Adipocyte (in vitro differentiated cells): ENCODE measurements at places on chromosomes 2 and 18.

GRCh38 chr2:48479915-48480314 lies 50.0 kb upstream of the STON1 start:
- no peak for DNase-seq

GRCh38 chr2:240833724-240834285 lies 13.8 kb upstream of the KIF1A start:
- DNase-seq: no peak

DNA sequence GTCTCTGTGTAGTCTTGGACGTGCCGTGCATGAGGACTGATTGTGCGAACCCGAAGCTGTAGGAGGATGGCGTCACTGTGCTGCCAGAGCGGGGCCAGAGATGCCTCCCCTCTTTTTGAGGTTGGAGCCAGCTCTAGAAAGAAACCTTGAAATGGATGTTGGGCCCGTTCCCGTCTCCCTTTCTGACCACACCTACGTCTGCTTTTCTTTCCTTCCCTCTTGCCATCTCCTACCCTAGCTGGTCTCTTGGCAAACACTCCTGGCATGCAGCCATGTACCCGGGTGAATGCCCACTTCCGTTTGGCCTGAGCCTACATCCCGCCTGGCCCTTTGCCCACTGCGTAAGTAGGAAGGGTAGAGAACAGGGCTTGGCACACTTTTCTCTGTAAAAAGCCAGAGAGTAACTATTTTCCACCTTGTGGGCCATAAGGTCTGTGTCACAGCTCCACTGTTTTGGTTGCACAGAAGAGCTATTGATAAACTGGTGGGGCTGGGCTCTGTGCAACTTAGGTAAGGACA lies 37.4 kb downstream of the SH3BP4 start:
- no peak for DNase-seq

DNA sequence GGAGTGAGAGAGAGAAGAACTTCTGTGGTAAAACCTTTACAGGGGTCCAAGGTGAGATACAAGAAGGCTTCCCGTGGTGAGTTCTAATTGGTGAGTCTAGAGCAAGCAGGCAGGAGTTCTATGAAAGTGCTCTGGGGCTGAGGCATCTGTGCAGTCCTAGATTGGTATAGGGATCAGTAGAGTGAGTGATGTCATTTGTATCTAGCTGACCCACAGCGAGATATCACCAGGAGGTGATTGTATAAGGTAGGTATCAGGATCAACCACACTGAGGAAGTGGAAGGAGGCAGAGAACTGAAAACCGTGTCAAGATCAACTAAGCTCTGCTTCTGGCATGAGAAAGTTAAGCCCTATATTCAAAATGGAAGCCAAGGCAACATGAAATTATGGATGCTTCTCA lies 1648.9 kb upstream of the TMEFF2 start:
- DNase-seq: no peak

DNA sequence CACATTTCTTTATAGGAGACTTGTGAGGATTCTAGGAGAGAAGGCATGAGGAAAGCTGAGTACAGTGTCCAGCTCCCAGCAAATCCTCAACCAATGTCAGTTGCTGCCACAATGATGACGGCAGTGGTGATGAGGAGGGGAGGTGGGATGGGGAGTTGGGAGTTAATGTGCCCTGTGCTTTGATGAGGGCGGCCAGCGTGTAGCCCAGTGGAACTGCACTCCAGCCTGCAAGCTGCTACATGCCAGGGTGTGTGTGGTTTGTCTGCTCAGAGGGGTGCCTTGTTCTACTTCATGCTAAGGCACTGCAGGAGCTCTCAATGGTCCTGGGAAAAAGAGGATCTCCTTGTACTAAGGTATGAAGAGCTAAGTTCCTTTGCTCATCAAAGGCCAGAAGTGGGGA lies 96.1 kb downstream of the MSH2 start:
- DNase-seq: no peak

- no peak for DNase-seq
Observed at GRCh38 chr2:60570251-60570650, 16.8 kb upstream of the BCL11A start.

DNA sequence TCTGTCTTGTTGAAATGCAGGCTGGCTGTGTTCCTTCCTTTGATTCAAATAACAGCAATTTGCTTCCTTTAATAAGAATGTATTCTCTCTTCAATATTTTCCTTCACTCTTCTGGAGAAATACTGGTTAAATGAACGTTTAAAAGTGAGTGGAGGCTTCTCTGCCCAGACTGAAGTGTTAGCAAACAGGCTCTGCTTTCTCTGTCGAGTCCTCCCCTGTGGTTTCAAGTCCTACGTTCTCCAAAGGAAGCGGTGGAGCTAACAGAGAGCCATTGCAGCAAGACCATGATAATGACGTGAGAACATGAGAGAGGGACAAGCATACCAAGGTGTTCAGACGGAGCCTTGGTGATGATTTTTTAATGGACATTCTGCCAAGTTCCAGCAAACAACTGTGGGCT lies 26.2 kb upstream of the PID1 start:
- DNase-seq: no peak
